ENCODE measurements at places on chromosomes 5 and 9.

GRCh38 chr5:90307322-90307721 lies 102.2 kb downstream of the CETN3 start:
- no peak for DNase-seq

GRCh38 chr5:176736301-176736930 lies 73.9 kb upstream of the UNC5A start:
- no peak for DNase-seq

GRCh38 chr9:18330401-18331309 lies 143.3 kb upstream of the ADAMTSL1 start:
- no peak for DNase-seq

DNA sequence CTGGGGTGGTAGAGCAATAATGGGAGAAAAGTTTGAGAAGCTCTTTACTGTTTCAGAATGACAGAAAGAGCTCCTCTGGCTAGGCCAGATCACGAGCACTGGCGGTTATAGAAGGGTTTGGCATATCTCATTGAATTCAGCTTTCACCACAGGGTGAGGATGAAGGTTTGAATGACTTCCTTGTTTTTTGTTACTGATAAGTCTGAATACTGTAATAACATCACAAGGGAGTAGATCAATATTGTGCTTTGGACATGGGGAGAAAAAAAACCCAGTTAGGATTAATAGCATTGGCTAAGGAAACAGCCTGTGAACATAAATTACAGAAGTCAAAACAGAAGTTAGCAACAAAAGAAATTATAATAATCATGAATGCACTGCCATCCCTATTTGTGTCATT lies 9.4 kb downstream of the PHAX start:
- DNase-seq: no peak

DNA sequence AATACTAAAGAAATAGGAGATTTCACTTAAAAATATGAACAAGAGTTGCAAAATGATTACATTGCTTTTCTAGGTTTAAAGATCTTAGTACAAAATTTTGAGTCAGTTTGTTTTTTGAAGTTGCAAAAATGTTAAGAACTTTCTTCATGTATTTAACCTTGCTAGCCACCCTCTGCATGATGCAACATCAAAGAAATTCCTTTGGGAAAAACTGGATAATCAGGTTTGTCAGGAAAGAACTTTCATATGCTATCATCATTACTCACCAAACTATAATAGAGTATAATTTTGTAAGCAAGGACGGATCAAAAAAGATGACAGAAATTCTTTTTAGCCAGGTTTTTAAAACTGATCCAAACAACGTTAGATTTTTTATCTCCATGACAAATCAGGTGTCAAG lies 116.9 kb upstream of the MRPS30 start:
- DNase-seq: no peak

DNA sequence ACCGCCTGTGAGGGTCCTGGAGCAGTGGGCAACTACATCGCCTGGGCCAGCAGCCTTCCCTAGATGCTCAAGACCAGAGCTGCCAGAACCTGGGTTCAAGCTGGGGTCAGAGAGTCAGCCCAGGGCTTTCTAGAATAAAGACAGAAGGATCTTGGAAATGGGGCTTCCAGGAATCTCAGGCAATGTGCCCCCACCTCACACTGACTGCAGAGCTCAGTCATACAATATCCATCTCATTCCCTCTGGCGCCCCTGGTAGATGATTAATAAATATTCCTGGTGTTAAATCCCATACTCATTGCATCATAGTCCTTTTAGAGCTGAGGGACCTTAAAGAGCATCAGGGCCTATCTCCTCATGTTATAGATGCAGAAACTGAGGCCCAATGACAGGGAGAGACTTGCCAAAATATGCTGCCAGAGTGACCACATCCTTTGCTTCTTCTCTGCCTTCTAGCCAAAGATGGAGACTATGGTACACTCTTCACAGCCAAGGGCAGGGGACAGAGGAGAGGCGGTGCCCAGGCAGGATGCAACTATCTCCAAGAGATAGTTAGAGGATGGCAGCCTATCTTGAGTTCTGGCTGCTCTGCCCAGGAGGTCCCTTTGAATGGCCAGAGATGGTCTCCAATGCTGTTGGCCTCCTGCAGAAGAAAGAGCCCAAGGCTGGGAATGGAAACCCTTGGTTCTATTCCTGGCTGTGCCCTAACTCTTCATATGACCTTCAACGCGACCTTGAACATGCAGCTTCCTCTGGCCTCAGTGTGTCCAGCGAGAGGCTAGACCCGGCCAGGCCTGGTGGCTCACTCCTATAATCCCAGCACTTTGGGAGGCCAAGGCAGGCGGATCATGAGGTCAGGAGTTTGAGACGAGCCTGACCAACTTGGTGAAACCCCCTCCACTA lies 36.2 kb upstream of the IL17B start:
- no peak for DNase-seq

DNA sequence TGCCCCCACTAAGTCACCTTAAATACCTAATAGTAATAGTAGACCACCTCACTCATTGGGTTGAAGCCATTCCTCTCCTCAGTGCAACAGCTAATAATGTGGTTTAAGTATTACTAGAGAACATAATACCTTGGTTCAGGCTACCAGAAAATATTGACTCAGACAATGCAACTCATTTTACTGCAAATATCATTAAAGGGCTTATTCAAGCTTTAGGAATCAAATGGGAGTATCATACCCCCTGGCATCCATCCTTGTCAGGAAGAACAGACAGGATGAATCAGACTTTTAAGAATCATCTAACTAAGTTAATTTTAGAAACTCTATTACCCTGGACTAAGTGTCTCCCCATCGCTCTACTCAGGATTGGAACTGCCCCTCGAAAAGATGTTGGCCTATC lies 6.8 kb upstream of the RNF180 start:
- no peak for DNase-seq

- no peak for DNase-seq
Observed at GRCh38 chr9:73824671-73825070, 672.5 kb upstream of the RORB start.

- DNase-seq: no peak
Observed at GRCh38 chr9:122857815-122858214, 29.4 kb upstream of the PDCL start.

DNA sequence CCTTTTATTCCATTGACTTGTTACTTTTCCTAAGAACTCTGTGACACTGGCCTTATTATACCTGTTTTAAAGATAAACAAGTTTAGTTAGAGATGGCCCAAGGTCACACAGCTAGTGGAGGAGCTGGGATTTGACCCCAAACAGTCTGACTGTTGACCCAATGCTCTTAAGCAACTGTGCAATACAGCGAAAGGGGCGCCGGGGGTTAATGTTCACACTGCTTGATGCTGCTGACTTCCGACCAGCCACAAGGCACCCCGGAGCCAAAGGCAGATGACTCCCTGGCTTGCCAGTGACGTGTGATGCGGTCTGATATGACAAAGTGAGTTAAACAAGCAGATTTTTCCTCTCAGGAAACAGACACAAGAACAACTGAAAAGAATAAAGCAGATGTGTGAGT lies 23.9 kb downstream of the PIK3R1 start:
- no peak for DNase-seq

- no peak for DNase-seq
Observed at GRCh38 chr9:99860266-99860665, 38.6 kb downstream of the NR4A3 start.

DNA sequence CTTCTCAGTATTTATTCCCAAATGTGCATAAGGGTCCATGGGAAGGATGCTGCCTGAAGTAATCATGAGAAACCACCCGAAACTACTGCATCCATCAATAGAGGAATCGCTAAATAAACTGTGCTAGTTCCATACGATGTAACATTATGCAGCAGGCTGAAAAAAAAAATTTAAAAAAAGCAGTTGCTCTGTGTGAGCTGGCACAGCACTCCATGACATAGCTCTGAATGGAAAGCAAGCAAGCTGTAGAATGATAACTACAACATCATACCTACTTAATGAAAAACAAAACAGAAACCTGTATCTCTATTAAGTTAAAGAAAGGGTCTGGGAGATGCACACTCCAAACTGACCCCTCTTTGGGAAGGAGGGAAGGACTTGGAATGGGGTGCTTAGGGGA lies 49.3 kb downstream of the SHB start:
- no peak for DNase-seq

DNA sequence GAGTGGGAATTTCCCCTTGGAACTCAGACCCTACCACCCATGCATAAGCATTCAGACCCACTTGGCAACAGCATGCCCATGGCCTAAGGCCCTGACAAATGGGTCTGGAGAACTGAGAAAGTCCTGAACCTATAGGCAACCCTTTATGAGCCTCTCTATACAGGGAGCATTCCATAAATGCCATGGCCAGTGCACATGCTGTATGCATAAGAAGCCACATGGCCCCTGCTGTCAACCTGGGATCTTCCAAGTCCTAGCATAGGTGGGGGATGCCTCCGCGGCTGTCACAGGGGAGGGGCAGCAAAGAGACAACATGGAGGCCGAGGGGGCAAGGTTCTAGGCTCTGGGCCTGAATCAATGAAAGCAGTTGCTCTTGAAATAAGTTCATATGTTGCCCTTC lies 8.2 kb upstream of the NIPAL4 start:
- DNase-seq: no peak

DNA sequence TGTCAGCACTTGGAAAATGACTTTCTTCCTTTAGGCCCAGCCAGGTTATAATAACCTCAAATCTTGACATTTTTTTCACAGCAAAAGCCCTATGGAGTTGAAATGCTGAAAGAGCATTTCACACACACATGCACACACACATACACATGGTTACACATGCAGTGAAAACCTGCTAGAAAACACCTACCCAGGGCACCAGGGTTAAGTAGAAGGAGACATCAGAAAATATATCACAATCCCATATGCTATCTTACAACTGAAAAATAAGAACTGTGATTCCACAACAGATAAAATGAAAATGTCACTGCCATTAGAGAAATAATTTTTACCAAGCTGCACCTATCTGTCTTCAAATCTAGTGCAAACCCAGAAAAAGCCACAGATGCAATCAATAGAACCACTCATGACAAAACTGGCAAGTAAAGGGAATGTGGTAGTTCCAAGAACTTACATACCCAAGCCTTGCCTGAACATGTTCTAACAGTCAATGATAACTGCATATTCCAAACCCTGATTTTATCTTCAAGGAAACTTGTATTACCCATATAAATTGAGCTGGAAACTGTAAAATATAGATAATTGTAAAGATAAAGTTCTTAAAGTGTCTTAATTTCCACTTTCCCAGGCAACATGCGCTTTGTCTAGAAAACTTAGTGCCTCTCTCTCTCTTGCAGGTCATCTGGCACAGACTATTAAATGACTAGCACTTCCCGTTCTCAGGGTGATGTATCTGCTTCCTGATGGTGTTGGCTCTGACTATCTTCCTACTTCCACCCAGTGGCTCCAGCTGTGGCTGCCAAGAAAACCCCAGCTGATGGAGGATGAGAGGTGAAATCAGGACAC lies 250.2 kb upstream of the PTGER4 start:
- DNase-seq: no peak

GRCh38 chr5:54696346-54696745 lies 178.8 kb downstream of the SNX18 start:
- no peak for DNase-seq

DNA sequence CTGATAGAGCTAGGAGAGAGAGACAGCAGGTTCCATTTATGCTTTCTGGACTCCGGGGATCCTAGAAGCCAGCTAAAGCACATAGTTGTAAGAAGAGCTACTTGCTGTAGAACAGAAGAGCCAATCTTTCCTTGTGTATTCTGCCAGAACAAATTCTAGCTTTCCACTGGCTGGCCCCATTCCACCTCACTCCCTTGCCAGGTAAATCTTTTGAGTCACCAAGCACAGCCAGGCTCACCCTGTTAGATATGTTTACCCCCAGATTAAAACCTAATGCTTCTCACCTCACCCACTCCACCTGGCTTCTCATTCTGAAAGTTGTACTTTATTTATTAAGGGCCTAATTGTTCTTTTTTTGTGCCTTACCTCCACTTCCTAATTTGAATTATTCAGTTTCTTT lies 48.9 kb upstream of the CHD1 start:
- DNase-seq: peak; percentile 45

DNA sequence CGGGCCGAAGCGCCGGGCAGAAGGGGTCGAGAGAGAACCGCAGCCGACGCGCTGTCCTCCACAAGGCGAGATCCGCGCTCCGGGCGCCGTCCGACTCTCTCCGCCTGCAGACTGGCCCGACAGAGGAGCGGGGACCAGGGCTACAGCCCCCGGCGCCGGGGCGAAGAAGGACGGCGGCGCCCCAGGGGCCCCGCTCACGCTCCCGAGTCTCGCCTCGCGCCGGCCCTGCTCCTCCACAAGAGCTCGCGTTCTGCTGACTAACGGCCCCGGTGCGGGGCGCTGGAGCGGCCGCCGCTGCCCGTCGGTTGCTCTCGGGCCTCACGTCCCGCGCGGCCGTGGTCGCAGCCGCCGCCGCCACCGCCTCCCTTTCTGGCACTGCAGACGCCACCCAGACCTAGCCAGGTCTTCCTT lies 338 bp downstream of the ABHD17B start:
- DNase-seq: no peak

- no peak for DNase-seq
Observed at GRCh38 chr5:172823840-172824362, 10.2 kb upstream of the ERGIC1 start.

DNA sequence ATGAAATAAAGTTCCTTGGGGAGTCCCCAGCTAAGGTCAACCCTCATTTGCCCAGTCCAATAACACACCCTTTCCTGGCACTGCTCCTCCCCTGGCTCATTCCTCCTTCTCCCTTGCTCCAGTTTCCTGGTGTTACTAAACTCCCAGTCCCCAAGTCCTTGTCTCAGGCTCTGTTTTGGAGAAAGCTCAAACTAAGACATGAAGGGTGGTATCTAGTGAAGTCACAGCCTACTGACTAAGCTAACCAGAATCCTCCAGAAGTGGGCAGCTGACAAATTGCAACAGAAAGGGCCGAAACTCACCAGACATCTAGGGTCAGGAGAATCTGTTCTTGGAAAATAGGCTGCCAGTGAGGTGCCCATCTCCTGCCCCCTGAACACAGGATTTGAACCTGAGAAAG lies 118.7 kb upstream of the NEK6 start:
- DNase-seq: no peak

GRCh38 chr9:93083592-93084470 lies 12.2 kb upstream of the CARD19 start:
- DNase-seq: no peak

DNA sequence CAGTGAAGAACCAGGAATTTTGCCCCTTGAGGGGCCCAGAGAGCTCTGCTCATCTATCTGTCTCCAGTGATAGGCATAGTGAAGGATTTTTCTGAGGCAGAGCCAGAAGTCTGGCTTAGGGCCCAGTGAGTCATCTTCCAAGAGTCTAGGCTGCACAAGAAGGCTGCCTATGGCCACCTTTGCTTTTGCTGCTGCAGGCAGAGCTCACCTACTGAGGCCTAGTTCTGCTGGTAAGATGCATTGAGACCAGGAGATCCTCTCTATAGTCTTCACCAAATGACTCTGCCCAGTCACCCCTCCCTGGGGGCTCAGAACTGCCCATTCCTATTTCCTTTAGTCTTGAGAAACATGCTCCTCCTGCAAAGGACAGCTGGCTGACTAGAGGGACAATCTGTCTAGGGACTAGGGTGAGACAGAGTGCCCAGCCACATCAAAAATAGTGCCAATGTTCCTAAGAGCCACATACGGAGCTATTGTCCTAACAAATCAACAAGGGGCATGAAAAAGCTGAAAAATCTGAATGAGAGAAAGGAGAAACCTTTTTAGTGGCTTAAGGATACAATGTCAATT lies 40.3 kb upstream of the CDKN2AIPNL start:
- DNase-seq: no peak
